ENCODE measurements at places on chromosomes 3 and 15.

DNA sequence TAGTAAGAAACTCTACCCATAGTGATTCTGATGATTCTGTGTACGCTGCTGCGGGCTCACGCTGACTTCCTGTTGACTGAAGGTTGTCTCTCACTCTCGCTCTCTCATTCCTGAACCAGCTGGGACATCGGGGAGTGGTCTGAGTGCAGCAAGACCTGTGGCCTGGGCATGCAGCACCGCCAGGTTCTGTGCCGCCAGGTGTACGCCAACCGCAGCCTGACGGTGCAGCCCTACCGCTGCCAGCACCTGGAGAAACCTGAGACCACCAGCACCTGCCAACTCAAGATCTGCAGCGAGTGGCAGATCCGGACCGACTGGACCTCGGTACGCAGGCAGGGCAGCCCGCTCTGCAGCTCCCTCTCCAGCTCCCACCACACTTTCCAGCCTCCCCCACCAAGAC, 63.6 kb upstream of the NR2E3 start:
- DNase-seq, result no peak

- no peak for DNase-seq
Observed at GRCh38 chr3:94076055-94076454, 13.2 kb downstream of the NSUN3 start.

- DNase-seq, result no peak
Observed at GRCh38 chr15:100687582-100688141, 85.3 kb downstream of the ASB7 start.

GRCh38 chr3:42736081-42736480, 33.5 kb upstream of the HHATL start:
- no peak for DNase-seq

DNA sequence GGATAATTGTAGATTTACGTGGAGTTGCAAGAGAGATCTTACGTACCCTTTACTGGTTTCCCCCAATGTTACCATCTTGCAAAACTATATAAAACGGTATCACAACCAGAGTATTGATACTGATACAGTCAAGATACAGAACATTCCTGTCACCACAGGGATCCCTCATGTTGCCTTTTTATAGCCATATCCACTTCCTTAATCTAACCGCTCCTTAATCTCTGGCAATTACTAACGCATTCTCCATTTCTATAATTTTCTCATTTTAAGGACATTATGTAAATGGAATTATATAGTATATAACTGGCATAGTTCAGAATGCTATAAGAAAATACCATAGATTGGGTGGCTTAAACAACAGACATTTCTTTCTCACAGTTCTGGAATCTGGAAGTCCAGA, 61.1 kb downstream of the SEC22A start:
- DNase-seq, result no peak

DNA sequence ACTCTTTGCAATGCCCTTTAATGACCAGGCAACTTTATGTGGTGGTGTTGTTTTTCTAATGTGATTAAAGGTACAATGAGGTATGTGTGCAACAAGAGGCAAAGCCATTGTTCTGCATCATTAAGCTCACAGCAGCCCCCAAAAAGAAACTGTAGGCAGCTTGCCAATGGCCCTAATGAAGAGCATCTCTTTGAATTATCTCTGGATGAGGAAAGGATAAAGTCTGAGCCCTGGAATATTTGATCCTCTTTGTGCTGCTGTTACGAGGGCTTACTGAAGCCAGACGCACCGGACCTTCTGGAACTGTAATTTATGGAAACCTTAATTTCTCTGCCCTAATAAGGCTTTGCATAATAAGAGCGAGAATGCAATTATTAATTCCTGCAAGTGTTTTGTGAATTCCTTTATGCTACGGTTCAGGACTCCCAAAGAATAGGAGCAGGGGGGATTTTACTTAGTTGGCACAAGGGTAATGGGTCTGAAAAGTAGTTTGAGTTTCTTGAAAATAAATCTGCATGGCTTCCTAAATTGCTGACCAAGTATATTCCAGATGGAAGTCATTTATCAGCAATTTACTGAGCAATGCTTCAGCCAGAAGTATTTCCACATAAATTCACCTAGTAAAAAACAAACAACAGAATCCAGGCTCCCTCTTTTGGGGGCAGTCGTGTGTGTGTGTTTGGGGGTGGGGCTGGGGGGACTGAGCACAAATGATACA, 193.4 kb downstream of the PDZRN3 start:
- no peak for DNase-seq
